ENCODE measurements at places on chromosomes 5 and 9.

DNA sequence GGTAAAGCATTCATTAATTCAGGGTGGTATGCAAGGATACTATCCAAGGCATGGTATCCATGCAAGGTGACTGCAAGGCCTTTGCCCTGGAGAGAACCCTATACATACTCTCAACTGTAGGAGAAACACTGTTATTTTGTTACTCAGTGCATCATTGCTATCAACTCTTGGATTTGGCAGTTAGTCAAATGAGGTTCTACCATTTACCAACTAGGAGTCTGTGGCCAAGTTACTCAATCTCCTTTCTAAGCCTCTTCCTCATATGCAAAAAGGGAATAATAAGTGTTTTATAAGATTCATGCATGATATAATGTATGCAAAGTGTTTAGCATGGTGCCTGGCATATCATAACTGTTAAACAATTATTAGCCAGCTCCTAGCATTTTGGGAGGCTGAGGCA lies 4.0 kb downstream of the PCDHGC3 start:
- no peak for DNase-seq

DNA sequence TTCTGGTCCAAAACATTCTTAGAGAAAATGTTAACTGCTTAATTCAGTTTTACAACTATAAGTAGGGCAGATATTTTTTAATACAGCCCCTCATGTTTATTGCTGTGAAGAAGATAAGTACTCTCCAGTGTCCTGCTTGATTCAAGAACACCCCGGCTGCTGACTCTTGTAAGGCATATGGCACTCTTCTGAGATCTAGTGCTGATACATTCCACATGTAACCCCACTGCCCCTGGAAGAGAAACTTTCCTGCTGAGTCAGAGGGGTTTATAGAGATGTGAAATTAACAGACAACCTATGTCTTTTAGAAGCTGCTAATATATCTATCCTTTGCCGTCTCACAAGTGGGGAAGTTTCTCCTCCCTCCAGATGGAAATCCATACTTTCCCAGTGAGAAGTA lies 1.0 kb upstream of the MINAR2 start:
- DNase-seq = no peak

DNA sequence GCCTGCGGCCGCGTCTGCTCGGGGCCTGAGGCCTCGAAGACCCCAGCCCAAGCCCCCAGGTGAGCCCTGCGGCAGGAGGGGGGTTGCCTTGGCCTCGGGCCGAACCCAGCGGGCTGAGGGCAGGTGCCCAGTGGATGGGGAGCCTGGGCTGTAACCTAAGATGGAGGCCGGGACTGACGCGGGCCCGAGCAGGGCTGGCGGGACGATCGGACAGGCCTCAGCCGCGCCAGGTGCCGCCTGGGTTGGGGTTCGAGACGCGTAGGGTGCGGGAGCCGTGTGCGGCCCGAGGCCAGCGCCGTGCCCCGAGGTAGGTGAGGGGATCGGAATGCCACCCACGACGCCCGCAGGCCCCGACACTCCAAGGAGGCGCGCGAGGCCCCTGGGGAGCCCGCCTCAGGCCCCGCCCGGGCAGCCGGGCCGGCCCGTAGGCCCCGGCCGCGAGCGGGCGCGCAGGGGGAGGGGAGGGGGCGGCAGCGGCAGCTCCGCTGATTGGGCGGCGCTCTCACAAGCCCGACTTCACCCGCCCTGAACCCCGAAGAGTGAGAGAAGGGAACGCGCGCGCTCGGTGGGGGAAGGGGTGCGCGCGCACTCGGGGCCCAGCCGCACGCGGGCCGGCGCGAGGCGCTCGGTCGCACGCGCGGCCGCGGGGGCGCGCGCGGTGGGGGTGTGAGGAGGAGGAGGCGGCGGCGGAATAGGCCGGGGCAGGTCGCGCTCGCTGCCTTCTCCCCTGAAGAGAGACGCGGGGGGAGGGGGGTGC lies at the start of gene NSD1:
NSD1 (plus strand) TSS at position 678 of the 757 bp plus-strand sequence. CDS start 1,331 bp downstream, outside the sequence.
- DNase-seq = peak; percentile 79

DNA sequence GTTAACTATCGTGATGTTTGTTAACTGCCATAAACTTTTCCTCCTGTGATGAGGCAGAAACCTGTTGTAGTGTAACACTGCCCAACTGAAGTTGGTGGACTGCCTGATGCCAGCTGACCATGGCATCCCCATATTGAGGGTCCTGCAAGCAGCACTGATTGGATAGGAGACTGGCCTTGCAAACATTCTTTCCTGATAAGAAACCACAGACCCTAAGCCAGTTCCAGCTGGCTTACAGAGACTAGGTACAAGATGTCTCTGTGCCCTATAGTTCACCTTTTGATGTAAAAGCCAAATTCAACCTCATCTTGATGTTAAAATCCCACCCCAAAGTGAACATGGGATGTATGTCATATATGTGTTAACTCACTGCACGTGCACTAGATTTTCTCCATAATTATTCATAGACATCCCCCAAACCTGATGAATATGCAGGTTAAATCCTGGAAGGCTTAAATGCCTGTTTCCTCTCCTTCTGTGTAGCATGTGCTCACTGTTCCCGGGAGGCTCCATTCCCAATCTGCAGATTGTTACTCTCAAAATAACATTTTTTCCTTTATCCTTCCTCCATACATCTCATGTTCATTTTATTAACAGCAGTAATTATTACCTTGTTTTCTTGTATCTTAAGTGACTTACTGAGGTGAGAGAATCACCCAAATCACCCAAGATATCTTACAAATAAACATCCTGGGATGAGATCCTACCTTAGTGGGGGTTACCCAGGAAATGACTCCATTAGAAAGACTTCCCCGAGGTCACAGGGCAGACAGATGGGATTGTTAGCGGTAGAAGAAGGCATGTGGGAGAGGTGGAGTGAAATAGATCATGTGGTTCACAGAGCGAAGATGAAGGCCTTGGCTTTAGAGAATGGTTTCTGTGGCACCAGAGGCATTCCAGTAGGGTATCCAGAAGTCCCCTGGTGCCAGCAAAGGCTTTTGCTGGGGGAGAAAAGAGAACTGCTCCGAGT lies 566.7 kb downstream of the CCDC171 start:
- no peak for DNase-seq

GRCh38 chr5:51889703-51890102 lies 506.5 kb downstream of the ISL1 start:
- DNase-seq = no peak

DNA sequence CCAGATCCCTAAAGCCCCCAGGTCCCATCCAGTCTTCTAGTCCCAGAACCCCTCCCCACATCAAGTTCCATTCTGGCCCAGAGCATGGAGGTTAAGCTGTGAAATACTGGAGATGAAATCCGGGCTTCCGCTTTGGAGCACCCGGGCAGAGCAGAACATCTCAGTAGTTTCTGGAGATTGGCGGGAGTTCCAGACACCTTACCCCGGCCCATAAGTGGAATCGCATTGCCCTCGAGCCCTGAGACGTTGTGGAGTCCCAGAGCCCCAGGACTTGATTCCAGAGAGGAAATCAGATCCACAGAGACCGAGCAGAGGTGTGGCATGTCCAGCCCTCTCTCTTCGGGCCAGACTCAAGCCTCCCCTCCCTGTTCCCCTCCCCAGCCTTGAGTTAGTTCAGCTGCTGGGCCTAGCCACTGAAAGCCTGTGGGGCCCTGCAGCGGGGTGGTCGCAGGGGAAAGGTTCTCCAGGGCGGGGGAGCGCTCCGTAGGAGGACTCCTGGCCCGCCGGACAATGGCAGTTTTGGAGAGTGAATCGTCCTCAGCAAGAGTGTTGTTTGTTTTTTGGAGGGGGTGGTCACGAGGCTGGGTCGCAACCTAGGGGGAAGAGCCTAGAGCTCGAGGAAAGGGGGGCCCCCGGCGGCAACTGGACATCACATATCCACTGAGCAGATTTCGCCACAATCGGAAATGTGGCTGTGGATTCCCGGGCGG lies 1.0 kb upstream of the PAX5 start:
- DNase-seq = peak; percentile 48

DNA sequence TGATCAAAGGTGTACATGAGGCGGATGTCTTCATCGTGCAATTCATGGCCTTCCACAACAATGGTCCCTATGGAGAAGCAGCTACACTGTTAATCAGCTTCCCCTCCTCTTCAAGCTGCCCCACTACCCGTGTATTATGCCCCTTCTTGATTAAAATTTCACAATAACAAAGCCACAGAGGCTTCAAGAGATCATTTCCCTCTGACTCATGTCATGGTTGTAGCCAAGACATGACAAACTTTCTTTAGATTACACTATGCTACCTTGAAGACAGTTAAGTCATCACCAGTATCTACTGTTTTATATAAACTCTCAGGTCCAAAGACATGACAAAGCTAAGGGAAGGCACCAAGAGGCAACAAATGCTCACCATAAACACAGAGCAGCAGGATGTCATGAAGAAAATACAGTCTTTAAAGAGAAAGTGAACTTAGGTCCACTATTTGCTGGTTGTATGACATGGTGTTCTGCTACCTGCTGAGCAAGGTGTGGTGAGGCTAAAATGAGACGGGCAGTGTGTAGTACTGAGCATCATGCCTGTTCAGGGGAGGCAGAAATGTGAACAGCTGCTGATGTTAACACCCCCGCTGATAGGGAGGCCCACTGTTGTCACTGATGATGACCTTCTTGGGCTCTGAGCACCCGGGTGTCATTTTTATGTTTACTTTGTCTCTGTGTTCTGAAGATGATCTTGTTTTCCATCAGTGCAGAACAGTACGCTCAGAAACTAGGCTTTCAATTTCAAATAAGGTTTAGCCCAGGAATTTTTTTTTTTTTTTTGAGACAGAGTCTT lies 48.3 kb downstream of the IARS1 start:
- no peak for DNase-seq

DNA sequence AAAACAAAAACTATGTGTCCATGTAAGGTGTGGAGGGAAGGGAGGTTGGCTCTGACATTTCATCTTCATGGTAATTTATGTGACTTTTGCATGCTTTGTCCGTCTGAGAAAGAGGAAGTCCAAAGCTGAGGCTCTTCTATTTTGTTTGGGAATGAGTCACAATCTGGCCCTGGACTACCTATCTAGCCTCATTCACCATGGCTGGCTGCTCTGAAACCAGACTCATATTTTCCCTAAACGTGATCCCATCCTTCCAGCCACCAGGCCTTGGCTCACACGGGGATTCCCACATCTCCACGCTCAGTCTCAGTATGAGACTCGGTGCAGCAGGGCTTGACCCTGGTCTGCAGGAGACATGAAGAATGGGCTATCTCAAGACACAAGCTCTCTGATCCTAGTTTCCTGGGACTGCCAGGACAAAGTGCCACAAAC lies 672.8 kb downstream of the ACTL7B start:
- no peak for DNase-seq

DNA sequence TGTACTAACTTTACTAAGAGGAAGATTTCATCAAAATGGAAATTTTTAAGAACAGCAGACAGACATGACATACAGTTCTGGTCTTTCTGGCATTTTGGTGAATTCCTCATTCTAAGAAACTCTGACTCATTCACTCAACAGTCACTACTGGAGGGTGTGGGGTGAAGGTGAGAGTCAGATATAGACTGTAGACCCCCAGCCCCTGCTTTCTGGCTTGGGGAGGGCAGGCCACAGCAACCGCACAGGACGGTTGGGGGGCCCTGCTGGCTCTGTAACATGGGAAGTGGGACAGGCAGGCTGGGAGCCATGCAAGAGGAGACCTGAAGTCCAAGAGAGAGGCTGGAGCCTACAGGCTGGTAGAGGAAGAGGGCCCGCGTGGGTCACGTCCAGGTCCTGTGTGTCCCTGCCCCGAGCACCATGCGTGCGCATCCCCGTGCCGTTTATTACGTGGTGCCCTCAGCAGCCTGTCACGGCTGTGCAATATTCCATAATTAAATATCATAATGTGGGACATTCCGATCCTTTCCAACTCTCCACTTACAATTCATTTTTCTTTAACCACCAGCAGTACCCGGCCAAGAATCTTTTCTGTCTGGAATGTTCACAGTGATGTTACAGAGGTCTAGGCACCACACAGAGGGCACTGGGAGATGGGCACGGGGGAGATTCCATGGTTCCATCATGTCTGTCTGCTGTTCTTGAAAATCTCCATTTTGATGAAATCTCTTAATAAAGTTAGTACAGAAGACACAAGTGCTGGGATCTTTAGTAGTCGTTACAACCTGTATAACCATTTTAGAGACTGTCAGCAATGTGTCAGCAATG lies 75.5 kb downstream of the SEMA4D start:
- no peak for DNase-seq

GRCh38 chr9:72362680-72363139 lies 2.3 kb downstream of the ZFAND5 start:
- peak; percentile 1 for DNase-seq

GRCh38 chr5:102249381-102249780 lies 46.7 kb downstream of the SLCO4C1 start:
- no peak for DNase-seq

Data from NCI-H1092 (cell line).